ENCODE measurements at places on chromosomes 1 and 21.

DNA sequence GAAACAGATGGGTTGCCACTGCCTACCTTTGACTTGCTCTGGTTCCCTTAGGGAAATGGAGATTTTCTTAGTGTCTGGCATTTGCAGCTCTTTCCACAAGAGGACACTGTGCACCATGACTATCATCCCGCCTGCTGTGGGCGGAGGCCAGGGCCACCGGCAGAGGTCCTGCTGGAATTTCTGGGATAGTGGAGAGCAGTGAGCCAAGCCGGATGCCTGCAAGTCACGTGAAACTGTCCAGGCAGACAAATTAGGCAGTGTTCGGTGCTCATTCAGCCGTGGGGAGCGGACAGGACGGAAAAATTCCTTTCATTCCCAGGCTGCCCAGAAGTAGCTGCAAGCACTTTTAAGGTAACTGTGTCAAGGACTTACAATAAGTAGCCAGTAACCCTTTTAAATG, 43.4 kb downstream of the IGSF5 start:
- DNase-seq: no peak

- DNase-seq: no peak
Measured at GRCh38 chr1:43147625-43148327, 24.3 kb downstream of the EBNA1BP2 start.

GRCh38 chr1:84206375-84206774, 62.3 kb downstream of the PRKACB start:
- DNase-seq: no peak

GRCh38 chr1:172946814-172947507, 103.8 kb downstream of the TNFSF18 start:
- DNase-seq: no peak

DNA sequence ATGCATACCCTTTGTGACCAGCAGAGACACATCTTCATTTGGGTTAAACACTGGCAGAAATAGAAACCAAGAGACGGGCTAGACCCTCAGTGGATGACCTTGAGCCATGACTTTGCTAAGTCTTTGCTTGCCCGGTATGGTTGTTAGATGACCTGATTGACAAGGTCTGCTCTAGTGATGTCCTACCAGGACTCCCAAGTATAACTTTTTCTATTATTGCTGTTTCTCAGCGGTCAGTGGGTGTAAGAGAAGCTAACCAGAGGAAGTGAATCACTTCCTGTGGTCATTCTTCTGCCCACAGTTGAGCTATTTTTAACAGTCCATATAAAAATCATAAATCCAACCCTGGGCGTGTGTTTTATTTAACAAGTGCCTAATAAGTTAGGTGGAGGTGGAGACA, 126.2 kb upstream of the ETS2 start:
- DNase-seq: no peak

DNA sequence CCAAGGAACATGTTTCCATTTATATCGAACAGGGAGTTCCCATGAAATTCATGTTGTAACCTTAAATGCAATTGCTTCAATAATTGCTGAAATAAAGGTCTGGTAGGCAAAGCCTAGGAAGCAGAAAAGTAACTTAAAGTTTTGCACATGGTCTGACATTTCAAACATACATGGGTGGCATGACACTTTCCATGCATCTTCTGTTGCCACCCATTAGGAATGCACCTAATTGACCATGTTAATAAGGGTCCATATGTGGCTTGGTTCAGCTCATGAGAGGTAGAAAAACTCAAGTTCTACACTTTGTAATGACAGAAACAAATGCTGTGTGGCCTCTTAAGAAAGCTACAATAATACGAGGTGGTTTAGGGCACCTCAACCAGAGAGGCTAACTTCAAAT, 72.0 kb upstream of the GORAB start:
- DNase-seq: no peak

GRCh38 chr1:36583980-36584782, 101.5 kb upstream of the CSF3R start:
- DNase-seq: no peak

DNA sequence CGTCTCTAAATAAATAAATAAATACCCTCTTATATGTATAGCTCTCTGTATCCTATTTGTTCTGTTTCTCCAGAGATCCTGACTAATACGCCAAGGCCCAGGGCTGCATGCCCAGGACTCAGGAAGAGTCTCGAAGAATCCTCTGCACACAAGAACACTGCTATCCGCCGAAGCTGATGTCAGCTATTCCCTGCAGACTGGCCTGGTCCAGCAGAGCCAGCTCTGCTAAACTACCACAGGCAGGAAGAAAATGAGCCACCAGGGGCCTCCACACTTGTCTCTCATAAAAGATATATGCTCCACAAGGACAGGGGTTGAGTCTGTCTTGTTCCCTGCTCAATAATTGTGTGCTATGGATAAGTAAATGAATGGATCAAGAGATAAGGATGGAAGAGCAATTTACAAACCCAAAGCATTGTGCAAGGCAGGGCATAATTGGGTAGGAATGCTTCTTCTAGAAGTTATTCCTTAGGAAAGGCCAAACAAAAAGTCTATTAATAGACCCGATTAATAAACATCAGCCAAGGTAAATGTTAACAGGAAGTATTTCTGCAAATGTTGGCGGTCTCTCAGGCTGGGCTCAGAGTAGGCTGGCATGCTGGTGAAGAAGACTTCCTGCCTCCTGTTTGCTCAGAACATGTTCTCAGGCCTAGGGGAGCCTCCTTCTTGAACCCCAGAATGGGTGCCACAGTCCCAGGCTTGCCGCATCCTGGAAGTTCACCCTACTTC, 26.3 kb upstream of the MAN1C1 start:
- DNase-seq: no peak

GRCh38 chr1:230156536-230156935, 89.5 kb downstream of the GALNT2 start:
- no peak for DNase-seq

DNA sequence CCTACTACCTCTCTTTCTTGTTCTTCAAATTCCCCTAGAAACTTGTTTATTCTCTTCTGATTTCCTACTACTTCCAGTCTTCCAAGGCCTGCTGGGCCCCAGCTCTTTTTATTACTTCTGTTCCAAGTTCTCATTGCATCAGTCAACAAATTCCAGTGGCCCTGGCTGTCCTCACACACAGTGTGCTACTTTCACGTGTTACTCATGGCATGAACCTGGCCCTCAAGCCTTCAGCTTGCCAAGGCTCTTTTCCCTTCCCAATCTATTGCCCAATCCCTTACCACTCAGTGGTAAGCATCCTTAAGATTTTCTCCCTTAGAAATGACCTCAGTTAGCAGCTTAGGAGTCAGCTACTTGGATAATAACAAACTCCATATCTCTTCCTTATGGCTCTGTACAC, 613.5 kb downstream of the LMO4 start:
- no peak for DNase-seq

GRCh38 chr1:5490635-5491034, 501.6 kb downstream of the NPHP4 start:
- no peak for DNase-seq

DNA sequence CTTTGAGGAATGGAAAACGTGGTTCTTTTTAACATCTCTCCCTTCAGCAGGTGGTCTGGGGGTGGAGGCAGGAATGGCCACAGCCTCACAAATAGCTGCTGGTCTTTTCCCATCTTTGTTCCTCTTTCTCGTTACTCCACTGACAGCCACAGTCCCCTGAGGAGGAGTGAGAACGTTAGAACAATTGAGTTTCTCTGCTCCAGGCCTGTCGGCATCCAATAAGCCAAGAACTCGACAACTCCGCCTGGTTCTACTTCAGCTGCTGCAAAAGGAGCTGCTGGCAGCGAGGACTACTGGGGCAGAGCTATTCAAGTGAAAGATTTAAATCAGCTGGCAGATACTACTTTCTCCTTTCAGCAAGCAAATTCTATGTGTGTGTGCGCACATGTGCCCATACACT, 169.5 kb upstream of the GALNT2 start:
- no peak for DNase-seq

- DNase-seq: no peak
Measured at GRCh38 chr1:159090286-159091179, 14.0 kb upstream of the AIM2 start.

- no peak for DNase-seq
Measured at GRCh38 chr21:29145852-29146453, 15.5 kb downstream of the MAP3K7CL start.

DNA sequence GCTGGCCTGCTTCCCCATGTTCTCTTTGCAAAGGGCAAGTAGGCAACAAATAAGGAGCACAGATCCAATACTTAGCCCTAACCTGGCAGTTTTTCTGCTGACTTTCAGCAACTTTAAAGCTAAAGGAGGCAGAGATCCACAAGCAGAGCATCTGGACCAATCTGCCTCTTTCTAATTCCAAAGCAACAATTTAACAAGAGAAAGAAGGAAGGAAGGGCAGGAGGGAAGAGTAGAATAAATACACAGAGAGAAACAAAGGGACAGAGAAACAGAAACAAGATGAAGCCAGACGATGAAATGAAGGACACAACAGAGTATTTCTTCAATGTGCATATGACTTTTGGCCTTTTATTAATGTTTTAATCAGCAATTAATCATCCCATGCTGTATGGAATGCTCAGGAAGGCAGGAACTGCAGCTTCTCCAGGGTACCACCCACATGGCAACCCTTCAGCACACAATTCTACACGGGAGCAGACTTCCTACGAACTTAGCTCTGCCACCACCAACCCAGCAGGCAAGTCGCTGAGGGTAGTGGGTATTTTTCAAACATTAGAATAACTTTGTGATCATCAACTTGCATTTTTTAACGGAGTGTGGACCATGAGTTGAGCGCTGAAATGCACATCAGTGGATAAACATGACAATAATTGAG, 15.3 kb downstream of the CLCC1 start:
- DNase-seq: no peak

DNA sequence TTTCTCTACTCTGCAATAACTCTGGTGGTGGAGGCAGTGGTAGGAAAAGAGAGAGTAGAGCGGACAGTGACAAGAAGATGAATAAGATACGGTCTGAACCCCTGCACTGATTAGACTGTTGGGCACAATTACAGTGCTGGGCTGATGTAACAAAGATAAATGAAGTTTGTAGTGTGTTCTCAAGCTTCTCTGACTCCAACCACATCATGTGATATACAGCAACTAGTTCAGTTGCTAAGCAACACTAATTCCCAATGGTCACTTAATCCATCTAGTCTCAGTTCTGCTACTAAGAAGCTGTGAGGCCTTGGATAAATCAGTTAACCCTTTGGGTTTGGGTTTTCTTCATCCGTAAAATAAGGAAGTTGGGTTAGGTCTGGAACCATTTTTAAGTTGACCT, 17.3 kb downstream of the DDR2 start:
- DNase-seq: no peak

GRCh38 chr1:208834381-208835096, 590.4 kb upstream of the PLXNA2 start:
- no peak for DNase-seq

DNA sequence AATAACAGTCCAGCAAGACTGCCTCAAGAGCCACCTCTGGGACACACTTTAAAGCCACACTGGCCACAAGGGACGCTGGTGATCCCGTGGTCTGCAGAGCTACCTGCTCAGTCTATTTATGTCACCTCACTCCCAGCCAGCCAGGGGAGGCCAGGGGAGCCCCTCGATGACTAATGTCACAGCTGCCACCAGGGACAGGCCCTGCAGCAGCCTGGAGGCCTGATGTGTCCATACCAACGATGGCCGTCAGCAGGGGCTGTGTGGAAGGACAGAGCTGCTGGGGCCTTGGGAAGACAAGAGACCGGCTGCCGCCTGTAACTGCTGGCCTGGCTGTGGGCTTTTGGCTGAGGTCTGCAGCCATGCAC, 71.0 kb downstream of the SIK1 start:
- no peak for DNase-seq

GRCh38 chr1:41741244-41741643, 177.5 kb downstream of the HIVEP3 start:
- no peak for DNase-seq

Data from naive thymus-derived CD8-positive, alpha-beta T cell (primary cell).